M059J (cell line): ENCODE measurements at places on chromosomes 5 and 9.

- peak; percentile 21 for DNase-seq
These were observed 64.8 kb downstream of the SMIM23 start for GRCh38 chr5:171850324-171850947.

DNA sequence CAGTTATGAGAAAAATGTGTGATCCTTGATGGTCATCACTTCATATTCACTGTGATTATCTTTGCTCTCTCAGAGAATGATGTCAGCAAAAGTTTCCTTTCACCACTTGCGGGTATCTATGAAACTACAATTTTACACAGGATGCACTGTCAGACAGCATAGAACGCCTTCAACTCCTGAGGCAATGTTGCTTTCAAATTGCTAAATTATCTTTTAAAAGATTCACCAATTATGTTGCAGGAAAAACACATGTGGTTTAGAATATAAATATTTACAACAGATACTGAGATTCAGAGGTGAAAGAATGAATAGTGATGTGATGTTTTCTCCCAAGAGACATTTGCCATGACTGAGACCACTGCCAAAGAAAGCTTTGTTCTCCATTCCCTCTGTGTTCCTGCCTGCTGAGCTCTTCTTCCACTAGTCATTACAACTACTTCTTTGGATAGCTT lies 879.8 kb upstream of the DMAC1 start:
- DNase-seq, result no peak

- DNase-seq, result no peak
These were observed 36.1 kb downstream of the TLE1 start for GRCh38 chr9:81653240-81653639.

GRCh38 chr9:2939368-2939767 lies 95.5 kb upstream of the PUM3 start:
- no peak for DNase-seq

DNA sequence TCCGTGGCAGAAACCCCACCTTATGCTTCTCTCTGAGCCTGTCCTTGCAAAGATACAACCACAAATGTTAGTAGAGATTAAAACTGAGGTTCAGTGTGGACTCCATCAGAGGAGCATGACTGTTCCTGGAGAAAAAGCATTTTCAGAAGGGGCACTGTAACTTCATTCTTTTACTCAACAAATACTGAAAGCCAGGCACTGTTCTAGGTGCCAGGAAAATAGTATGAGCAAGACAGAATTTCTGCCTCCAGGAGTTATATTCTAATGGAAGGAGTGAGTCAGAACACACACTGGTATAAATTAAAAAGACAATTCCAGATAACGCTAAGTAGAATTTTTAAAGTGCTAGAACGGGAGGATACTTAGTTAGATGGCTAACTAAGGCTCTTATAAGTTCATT lies 251.4 kb upstream of the GAS1 start:
- peak; percentile 60 for DNase-seq

DNA sequence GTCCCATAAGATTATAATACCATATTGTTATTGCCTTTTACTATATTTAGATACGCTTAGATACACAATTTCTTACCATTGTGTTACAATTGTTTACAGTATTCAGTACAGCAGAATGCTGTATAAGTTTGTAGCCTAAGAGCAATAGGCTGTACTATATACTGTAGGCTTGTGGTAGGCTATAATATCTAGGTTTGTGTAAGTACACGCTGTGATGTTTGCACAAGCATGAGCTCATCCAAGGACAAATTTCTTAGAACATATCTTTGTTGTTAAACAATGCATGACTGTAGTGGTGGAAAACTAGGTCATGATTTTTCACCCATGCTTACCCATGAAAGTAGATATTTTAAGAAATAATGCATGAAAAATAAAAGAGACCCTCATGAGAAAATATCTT lies 509.4 kb upstream of the CDH18 start:
- DNase-seq, result no peak

GRCh38 chr5:6328173-6328572 lies 50.2 kb downstream of the MED10 start:
- peak; percentile 26 for DNase-seq

GRCh38 chr9:16726718-16727451 lies 143.6 kb downstream of the BNC2 start:
- DNase-seq, result peak; percentile 86

- no peak for DNase-seq
These were observed 90.3 kb downstream of the NTRK2 start for GRCh38 chr9:84759804-84760203.

- DNase-seq, result no peak
These were observed 1.1 kb upstream of the DOCK2 start for GRCh38 chr5:169635936-169636335.

GRCh38 chr5:135876146-135876545 lies 19.5 kb downstream of the IL9 start:
- DNase-seq, result no peak

- DNase-seq, result no peak
These were observed 54.4 kb upstream of the CTSL start for GRCh38 chr9:87671478-87671877.

DNA sequence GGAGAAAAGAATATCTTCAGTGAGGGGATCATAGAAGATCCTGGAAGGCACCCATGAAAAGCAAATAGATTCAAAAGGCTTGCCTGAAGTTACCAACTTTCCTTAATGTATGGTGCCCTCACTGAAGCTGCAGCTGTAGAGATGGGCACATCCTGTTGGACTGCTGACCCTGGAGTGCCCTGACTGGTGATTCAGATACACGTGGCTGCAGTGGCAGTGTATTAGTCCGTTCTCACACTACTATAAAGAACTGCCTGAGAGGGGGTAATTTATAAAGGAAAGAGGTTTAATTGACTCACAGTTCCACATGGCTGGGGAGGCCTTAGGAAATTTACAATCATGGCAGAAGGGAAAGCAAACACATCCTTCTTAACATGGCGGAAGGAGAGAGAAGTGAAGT lies 80.3 kb downstream of the OSMR start:
- DNase-seq, result peak; percentile 85

DNA sequence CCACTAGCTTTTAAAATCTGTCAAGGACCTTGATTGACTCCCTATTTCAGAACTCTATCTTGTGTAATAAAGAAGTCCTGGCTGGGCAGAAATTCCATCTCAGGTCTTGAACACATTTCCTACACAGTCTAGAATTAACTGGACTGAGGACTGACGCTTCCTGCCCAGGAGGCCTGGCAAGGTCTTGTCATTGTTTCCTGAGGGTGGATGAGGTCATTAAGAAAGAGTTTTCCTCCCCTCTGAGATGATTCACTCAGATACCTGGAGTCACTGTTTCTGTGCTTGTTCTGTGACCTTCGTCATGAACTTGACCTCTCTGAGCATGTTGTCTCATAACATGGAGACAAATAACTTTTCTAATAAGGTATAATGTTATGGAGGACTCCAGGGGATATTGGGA lies 10.0 kb downstream of the MTAP start:
- DNase-seq, result peak; percentile 98

- no peak for DNase-seq
These were observed 38.9 kb upstream of the NR3C1 start for GRCh38 chr5:143442385-143442784.

- DNase-seq, result no peak
These were observed 21.1 kb upstream of the ARSI start for GRCh38 chr5:150323819-150324218.

GRCh38 chr9:111948951-111949350 lies 52.3 kb downstream of the UGCG start:
- DNase-seq, result no peak

DNA sequence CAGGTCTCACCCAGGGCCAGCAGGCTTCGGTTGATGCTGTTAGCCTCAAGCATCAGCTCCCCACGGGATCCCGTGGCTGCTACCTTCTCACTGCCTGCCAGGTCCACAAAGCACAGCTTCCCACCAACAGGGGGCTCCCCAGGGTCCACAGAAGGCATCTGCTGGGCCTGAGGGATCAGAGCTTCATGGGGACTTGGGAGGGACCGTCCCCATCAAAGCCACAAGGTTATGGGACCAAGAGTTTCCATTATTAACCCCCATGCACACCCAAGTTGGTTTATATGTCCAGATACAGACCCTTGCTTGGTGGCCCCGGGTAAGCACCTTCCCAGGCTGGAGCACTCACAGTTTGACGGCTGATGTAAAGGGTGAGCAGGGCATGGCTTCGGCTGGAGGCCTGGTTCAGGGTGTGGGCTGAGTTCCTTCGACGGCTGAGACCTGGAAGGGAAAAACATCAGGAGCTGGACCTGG lies 3.0 kb downstream of the KIF12 start:
- no peak for DNase-seq

GRCh38 chr9:77879437-77879943 lies 152.1 kb downstream of the GNAQ start:
- peak; percentile 26 for DNase-seq

- DNase-seq, result peak; percentile 81
These were observed 80.7 kb upstream of the TNFAIP8 start for GRCh38 chr5:119275146-119275545.

GRCh38 chr9:112188884-112189283 lies 13.8 kb upstream of the SUSD1 start:
- no peak for DNase-seq

- no peak for DNase-seq
These were observed 3.2 kb downstream of the MACROH2A1 start for GRCh38 chr5:135395866-135396265.

GRCh38 chr5:135031813-135032694 lies 2.0 kb downstream of the PITX1 start:
- no peak for DNase-seq

- DNase-seq, result peak; percentile 70
These were observed 48.2 kb downstream of the ANXA1 start for GRCh38 chr9:73199886-73200285.

- no peak for DNase-seq
These were observed 15.6 kb upstream of the EPB41L4B start for GRCh38 chr9:109336409-109336808.

GRCh38 chr9:135032868-135033460 lies 54.5 kb upstream of the OLFM1 start:
- no peak for DNase-seq

- no peak for DNase-seq
These were observed 111.3 kb upstream of the ADRA1B start for GRCh38 chr5:159805021-159805420.

- no peak for DNase-seq
These were observed 11.8 kb upstream of the HMGCR start for GRCh38 chr5:75325242-75325641.

- no peak for DNase-seq
These were observed 26.9 kb upstream of the CEMIP2 start for GRCh38 chr9:71795097-71795813.

GRCh38 chr5:37767251-37767650 lies 72.6 kb downstream of the GDNF start:
- no peak for DNase-seq

GRCh38 chr9:111484572-111484894 lies 350 bp upstream of the ECPAS start:
- DNase-seq, result no peak

- peak; percentile 81 for DNase-seq
These were observed 22.1 kb downstream of the C6 start for GRCh38 chr5:41191249-41191648.
